ENCODE measurements at places on chromosomes 3 and 15.
A peak's percentile ranks its signal among the peaks of the same experiment; 100 is the strongest.

- peaks cover 7% of the 10 kb centered on the region for H3K4me1 ChIP-seq
- H3K4me3 ChIP-seq: no peak overlapping the region
- no peaks in the 10 kb centered on the region for H3K36me3 ChIP-seq
Observed at GRCh38 chr3:13148126-13148525, 74.9 kb upstream of the IQSEC1 start.

GRCh38 chr15:75131269-75131643 is 70.4 kb upstream of the C15orf39 start:
- peaks cover 37% of the 10 kb centered on the region for H3K27me3 ChIP-seq
- H3K36me3 ChIP-seq: peaks cover 6% of the 10 kb centered on the region
- DNase-seq: no peak
- peak overlapping the region; percentile 79 for H3K27ac ChIP-seq

- H3K4me3 ChIP-seq: no peak overlapping the region
- H3K27ac ChIP-seq: no peak overlapping the region
- peaks cover 2% of the 10 kb centered on the region for H3K36me3 ChIP-seq
- no peaks in the 10 kb centered on the region for H3K4me1 ChIP-seq
Observed at GRCh38 chr3:112894258-112894657, 47.6 kb upstream of the CD200R1L start.

- H3K27me3 ChIP-seq: no peaks in the 10 kb centered on the region
- H3K4me1 ChIP-seq: peaks cover 12% of the 10 kb centered on the region
- no peak overlapping the region for H3K4me3 ChIP-seq
- H3K36me3 ChIP-seq: peaks cover 7% of the 10 kb centered on the region
- no peak for DNase-seq
Observed at GRCh38 chr15:58585693-58586443, 154.1 kb downstream of the LIPC start.

- H3K36me3 ChIP-seq: no peaks in the 10 kb centered on the region
- peak; percentile 50 for DNase-seq
- H3K4me3 ChIP-seq: no peak overlapping the region
- no peak overlapping the region for H3K27ac ChIP-seq
Observed at GRCh38 chr15:59501597-59501996, 63.6 kb downstream of the FAM81A start.

- peaks cover 11% of the 10 kb centered on the region for H3K4me1 ChIP-seq
- no peaks in the 10 kb centered on the region for H3K36me3 ChIP-seq
- H3K27me3 ChIP-seq: peaks cover 2% of the 10 kb centered on the region
- no peak overlapping the region for H3K27ac ChIP-seq
Observed at GRCh38 chr15:78977591-78978347, 32.9 kb upstream of the CTSH start.

DNA sequence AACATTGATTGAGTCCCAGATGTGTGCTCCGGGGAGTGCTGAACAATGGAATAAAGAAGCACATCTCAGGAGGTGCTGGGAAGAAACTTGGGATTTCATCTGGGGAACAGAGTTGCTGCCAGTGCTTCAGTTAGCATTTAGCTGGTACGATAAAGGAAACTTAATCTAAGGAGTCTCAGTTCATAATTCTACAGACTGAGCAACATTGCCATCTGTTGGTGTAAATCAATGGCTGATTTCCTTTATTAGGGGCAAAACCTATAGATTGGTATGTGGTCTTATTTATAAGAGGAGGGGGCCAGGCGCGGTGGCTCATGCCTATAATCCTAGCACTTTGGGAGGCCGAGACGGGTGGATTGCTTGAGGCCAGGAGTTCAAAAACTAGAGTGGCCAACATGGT is 8.9 kb downstream of the MKRN2OS start:
- no peaks in the 10 kb centered on the region for H3K27me3 ChIP-seq
- no peak overlapping the region for H3K27ac ChIP-seq
- no peaks in the 10 kb centered on the region for H3K4me1 ChIP-seq

DNA sequence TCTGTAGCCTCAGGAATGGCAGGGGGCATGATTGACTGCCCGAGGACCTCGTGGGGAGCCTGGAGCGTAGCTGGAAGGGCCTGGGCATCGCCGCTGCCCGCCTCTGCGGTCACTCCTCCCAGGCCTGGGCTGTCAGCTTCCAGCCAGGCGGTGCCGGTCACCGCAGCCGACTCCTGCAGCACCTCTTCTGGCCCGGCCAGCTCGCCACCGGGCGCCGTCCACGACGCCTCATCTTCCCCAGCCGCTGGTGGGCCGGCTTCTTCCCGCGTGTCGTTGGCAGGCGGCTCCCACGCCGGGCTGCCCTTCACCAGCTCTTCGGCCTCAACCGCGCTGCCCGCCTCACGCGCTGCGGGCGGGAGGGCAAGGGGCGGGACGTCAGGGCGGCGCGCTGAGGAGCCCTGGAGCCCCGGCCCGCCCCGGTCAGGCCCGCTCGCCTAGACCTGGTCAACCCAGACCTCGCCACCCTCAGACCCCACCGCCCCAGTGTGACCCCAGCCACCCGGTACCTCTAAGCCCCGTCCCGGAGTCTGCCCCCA is 1.0 kb downstream of the CSPG5 start:
- no peaks in the 10 kb centered on the region for H3K36me3 ChIP-seq
- DNase-seq: no peak
- peak overlapping the region; percentile 54 for H3K4me3 ChIP-seq
- peaks cover 46% of the 10 kb centered on the region for H3K27me3 ChIP-seq
- H3K4me1 ChIP-seq: no peaks in the 10 kb centered on the region

- H3K4me1 ChIP-seq: no peaks in the 10 kb centered on the region
- no peak for DNase-seq
- no peak overlapping the region for H3K27ac ChIP-seq
- H3K4me3 ChIP-seq: no peak overlapping the region
- H3K27me3 ChIP-seq: no peaks in the 10 kb centered on the region
Observed at GRCh38 chr3:163971861-163972260, 1106.4 kb downstream of the SI start.

- no peak overlapping the region for H3K27ac ChIP-seq
- peaks cover 10% of the 10 kb centered on the region for H3K36me3 ChIP-seq
- H3K4me1 ChIP-seq: peaks cover 29% of the 10 kb centered on the region
- DNase-seq: no peak
- no peaks in the 10 kb centered on the region for H3K27me3 ChIP-seq
Observed at GRCh38 chr15:81322676-81323253, 1.2 kb downstream of the STARD5 start.

DNA sequence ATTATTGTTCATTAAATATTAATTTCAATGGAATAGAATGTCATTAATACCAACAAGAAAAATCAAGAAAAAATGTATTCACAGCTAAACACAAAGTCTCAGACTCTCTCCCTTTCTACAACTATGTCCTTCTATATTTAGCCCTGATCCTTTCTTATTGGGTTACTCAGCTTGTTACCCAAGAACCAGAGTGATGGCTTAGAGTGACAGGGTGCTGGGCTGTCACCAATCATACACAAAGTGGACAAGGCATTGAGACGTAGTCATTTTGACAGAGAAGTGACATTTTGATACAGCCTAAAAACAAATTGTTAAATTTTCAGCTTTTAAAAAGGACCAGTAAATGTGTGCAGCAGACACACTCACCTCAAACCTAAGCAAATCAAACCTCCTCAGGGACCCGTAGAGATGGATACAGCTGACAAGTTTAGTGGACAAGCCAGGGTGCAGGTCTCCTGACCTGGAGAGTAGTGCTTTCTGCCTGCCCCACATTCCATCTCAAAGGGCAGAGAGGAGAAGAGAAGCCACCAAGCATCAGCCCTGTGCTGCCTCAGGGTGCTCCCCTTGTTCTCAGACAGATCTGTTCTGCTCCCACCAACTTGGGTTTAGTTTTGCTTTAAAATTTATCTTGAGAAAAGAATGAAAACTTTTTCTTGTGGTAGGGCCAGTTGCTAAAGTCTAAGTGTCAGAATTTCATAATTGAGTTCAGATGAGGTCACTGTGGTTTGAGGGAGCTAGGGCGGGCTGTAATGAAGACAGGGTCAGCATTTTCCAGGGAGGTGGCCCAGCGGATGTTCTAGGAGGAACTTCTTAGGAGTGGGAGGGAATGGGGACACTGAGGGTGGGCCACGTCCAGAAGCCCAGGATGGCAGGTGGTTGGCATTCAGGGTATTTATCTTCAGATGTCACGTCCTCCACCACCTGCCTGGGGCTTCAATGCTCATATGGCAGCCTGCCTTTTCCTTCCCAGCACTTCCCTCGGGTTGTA is 136.5 kb upstream of the TBL1XR1 start:
- H3K4me1 ChIP-seq: peaks cover 30% of the 10 kb centered on the region
- no peaks in the 10 kb centered on the region for H3K36me3 ChIP-seq
- H3K27ac ChIP-seq: no peak overlapping the region
- H3K4me3 ChIP-seq: no peak overlapping the region
- H3K27me3 ChIP-seq: peaks cover 6% of the 10 kb centered on the region
- DNase-seq: no peak

GRCh38 chr3:27963519-27963918 is 241.4 kb upstream of the EOMES start:
- no peaks in the 10 kb centered on the region for H3K27me3 ChIP-seq
- H3K4me3 ChIP-seq: no peak overlapping the region
- H3K27ac ChIP-seq: no peak overlapping the region
- DNase-seq: no peak

GRCh38 chr15:79834495-79834894 is 62.3 kb downstream of the MTHFS start:
- no peaks in the 10 kb centered on the region for H3K27me3 ChIP-seq
- H3K4me1 ChIP-seq: peaks cover 9% of the 10 kb centered on the region
- H3K36me3 ChIP-seq: peaks cover 24% of the 10 kb centered on the region

DNA sequence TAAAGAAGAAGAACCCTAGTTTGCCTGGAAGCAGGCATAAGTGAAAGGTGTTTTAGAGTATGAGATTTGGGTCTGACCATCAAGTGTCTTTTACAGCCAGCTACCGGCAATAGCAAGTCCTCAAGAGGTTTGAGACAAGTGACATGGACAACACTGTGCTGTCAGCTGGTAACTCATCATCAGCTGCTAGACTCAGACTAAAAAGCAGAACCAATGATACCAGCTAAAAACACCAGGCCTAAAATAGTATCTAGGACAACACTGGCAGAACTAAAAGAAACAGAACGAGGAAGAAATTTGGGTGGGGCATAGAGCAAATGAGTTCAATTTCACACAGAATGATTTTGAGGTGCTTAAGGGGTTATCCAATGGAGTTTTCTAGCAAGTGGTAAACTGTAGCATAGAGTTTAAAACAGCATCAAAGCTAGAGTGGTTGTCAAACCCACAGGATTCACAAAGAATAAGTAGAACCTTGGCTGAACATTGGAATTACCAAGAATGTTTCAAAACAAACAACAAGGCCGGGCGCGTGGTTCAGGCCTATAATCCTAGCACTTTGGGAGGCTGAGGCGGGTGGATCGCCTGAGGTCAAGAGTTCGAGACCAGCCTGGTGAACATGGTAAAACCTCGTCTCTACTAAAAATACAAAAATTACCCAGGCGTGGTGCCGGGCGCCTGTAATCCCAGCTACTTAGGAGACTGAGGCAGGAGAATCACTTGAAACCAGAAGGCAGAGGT is 3.9 kb downstream of the CIAO2A start:
- peaks cover 38% of the 10 kb centered on the region for H3K36me3 ChIP-seq
- peaks cover 35% of the 10 kb centered on the region for H3K4me1 ChIP-seq
- H3K27me3 ChIP-seq: no peaks in the 10 kb centered on the region
- no peak overlapping the region for H3K27ac ChIP-seq
- DNase-seq: no peak

GRCh38 chr3:179016979-179017670 is 54.5 kb downstream of the ZMAT3 start:
- H3K27me3 ChIP-seq: peaks cover 7% of the 10 kb centered on the region
- peak overlapping the region; percentile 76 for H3K4me3 ChIP-seq
- peaks cover 38% of the 10 kb centered on the region for H3K4me1 ChIP-seq
- H3K36me3 ChIP-seq: peaks cover 7% of the 10 kb centered on the region
- no peak for DNase-seq
- peak overlapping the region; percentile 89 for H3K27ac ChIP-seq

DNA sequence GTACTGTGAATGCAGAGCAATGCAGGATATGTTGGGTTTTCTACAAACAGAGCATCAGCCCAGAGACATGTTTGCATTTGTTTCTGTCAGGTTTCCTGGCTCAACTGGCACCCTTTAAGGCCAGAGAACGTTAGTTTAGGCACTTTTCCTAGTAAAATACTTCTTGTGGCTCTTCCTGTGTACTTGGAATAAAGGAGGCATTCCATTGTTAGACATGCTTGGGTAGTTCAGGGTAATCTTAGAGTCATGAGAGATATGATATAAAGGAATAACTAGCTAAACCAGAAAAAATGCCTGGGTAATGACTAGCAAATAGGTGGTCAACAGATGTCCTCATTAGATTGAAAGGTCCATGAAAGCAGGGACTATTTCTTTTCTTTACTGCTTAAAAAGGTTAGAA is 60.4 kb upstream of the RBM5 start:
- DNase-seq: no peak
- no peak overlapping the region for H3K27ac ChIP-seq
- H3K4me1 ChIP-seq: no peaks in the 10 kb centered on the region
- H3K4me3 ChIP-seq: no peak overlapping the region
- H3K36me3 ChIP-seq: peaks cover 27% of the 10 kb centered on the region
- no peaks in the 10 kb centered on the region for H3K27me3 ChIP-seq

DNA sequence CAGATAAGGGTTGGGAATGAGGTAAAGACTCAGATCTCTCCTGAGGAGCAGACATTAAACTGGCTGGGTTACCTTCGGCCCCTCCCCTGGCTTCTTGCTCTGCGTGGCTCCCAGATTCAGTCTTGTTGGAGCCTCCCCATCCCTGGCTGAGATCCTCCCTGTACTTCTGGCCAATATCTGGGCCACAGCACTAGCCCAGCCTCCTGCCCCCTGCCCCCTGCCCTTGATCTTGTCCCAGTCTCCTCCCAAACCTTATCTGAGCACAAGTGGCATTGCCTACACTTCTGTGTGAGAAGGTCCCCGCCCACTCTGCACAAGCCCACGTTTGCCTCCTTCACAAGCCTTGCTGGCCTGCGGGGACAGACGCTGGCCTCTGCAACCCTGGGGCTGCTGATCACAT is 16.8 kb downstream of the PLA2G4F start:
- DNase-seq: no peak
- peaks cover 5% of the 10 kb centered on the region for H3K27me3 ChIP-seq
- no peaks in the 10 kb centered on the region for H3K36me3 ChIP-seq
- no peak overlapping the region for H3K4me3 ChIP-seq

DNA sequence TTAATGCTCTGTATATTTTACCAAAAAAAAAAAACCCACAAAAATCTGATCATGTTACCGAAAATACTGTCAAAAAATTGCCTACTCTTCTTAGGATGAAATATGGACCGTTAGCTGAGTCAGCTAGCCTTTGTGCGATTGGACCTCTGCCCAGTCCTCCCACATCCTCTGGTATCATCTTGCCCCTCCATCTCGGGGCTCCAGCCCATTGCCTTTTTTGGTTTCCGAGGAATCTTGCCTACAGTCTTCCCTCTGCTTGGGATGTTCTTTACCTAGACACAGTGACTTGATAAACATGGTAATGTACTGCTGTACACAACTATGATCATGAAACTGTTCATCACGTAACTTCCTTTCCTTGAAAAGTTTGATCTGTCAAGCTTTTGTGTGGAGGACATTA is 371.4 kb downstream of the SV2B start:
- no peak for DNase-seq
- peaks cover 24% of the 10 kb centered on the region for H3K36me3 ChIP-seq
- peak overlapping the region; percentile 91 for H3K27ac ChIP-seq
- peaks cover 48% of the 10 kb centered on the region for H3K4me1 ChIP-seq
- H3K4me3 ChIP-seq: no peak overlapping the region
- H3K27me3 ChIP-seq: no peaks in the 10 kb centered on the region
